Urinary bladder (tissue), 4 donors: ENCODE measurements at places on chromosomes 2 and 18. TPM values are rescaled to one million over a fixed set of nuclear protein-coding genes. Genes with fewer than 3 reads are reported as not detected.

GRCh38 chr2:74457549-74458131, 598 bp upstream of the WBP1 start:
- DNase-seq = no peak

GRCh38 chr2:1887915-1888314, 143.6 kb upstream of the PXDN start:
- DNase-seq = no peak

C2orf72 gene
- polyA plus RNA-seq = 0.91 TPM

GFPT1 gene
- 8.7 TPM for polyA plus RNA-seq
